ENCODE measurements at places on chromosomes 13 and 19.

- DNase-seq: no peak
Observed at GRCh38 chr13:109764045-109764444, 22.3 kb downstream of the IRS2 start.

DNA sequence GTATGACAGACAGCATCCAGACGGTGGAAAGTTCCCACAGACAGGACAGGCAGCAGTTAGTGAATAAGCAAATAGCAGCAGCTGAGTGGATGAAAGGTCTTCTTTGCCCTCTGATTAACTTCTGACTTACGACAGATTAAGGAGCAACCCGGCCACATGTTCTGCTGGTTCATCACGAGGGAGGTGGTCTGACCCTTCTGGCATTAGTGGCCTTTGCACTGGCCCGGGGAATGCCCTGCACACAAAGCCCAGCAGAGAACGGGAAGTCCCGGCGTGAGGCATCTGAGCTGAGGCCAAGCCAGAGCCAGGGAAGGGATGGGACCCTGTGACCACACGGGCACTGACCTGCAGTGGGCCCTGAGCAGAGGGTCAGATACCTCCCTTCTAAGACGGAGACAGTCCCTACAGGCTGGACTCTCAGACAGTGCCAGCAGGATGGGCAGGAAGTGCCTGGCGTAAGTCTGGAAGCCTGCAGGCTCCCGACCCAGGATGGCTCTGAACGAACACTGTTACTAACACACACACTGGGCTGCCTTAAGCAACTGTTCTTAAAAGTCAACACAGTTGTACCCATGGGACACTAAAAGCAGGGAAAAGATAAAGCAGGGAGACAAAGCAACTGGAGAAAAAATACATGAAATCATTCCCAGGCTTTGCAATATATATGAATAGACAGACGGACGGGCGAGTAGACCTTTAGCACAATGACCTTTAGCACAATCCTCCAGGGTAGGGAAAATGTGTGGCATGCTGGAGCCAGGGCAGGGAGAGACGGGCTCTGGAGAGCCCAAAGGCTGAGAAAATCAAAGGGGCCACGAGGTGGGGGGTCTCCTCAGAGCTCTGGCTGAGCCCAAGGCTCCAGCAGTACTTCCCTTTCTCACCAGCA, 6.3 kb downstream of the C19orf12 start:
- no peak for DNase-seq

- DNase-seq: no peak
Observed at GRCh38 chr13:91277013-91277676, 70.3 kb upstream of the MIR17HG start.

GRCh38 chr19:11425719-11426457, 6.8 kb upstream of the RGL3 start:
- peak; percentile 72 for DNase-seq

All from SK-N-SH (cell line).